Cerebellar cortex (tissue), 1 donor: ENCODE measurements at places on chromosomes 5 and 9.

DNA sequence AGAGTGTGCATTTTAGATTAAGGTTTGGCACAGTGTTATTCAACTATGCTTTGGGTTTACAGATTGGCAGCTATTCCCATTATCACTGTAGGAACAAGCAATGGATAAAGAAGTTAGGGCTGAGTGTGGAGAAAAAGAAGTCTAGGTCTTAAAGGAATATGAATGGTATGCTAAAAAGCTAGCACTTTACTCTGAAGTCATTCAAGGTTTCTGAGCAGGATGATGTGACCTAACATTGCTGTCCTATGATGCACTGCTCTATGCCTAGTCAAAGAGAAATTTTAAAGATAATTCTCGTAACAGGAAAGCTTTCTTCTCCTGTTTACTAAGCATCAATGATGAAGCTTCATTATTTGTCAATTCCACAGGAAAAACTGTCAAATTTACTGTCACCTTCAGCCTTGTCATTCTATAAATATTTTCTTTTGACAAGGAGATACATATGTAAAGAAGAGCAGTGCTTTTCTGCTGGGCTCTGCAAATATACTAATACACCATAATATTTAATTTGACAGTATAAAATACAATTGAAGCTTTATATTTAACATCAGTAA lies 476.1 kb upstream of the PTPRD start:
- DNase-seq = no peak

- DNase-seq = no peak
These were observed 229.7 kb upstream of the IRX4 start for GRCh38 chr5:2112173-2113025.

DNA sequence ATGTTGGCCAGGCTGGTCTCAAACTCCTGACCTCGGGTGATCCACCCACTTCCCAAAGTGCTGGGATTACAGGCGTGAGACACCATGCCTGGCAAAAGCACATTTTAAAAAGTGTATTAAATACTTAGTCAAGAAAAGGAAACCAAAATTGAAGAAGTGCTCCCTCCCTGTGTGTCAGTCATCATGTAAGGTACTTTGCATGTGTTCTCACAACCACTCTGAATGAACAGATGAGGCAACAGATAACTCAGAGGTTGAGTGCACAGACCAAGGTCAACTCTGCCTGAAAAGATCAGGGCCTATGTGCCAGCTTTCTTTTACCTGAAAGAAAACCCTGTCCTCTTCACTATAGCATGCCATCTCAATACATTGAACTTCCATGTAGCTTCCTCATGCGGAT lies 289.7 kb downstream of the MRPS30 start:
- no peak for DNase-seq

GRCh38 chr9:69469136-69469535 lies 144.1 kb downstream of the ENTREP1 start:
- DNase-seq = no peak

DNA sequence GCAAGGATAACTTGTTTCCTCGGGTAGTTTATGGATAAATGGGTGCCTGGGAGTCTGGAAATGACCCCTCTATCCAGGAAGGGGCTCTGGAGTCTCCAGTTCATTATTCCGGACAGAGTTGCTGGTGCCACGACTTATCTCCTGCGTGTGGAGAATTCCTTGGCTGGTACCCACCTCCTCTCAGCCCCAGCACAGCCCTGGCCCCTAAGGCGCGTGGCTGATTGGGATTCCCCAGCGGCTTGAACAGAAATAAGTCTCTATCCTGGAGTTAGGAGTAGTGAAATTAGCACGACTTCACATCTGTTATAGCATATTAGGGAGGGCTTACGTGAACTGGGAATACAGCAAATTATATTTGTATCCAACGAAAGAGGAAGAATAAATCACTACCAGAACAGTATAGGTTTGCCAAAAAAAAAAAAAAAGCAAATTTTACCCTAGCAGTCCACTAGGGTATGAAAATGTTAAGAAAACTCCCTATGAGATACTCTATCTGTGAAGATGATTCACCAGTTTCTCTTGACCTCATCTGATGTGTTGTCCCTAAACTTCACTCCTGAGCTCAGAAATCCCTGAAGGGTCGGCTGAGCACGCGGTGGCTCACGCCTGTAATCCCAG lies 172.5 kb upstream of the OTULINL start:
- no peak for DNase-seq

- no peak for DNase-seq
These were observed 101.2 kb downstream of the ZCCHC7 start for GRCh38 chr9:37221489-37222106.

GRCh38 chr5:59767211-59767605 lies 126.3 kb downstream of the PDE4D start:
- no peak for DNase-seq
